Esophagus muscularis mucosa (tissue), 4 donors: ENCODE measurements at places on chromosomes 4 and X. TPM values are rescaled to one million over a fixed set of nuclear protein-coding genes. Genes with fewer than 3 reads are reported as not detected.

- no peaks in the 10 kb centered on the region for H3K27me3 ChIP-seq
- DNase-seq, result no peak
- no peaks in the 10 kb centered on the region for H3K4me1 ChIP-seq
- H3K36me3 ChIP-seq, result no peaks in the 10 kb centered on the region
- H3K27ac ChIP-seq, result no peak overlapping the region
Observed at GRCh38 chr4:80225595-80225994, 28.3 kb downstream of the PRDM8 start.

DNA sequence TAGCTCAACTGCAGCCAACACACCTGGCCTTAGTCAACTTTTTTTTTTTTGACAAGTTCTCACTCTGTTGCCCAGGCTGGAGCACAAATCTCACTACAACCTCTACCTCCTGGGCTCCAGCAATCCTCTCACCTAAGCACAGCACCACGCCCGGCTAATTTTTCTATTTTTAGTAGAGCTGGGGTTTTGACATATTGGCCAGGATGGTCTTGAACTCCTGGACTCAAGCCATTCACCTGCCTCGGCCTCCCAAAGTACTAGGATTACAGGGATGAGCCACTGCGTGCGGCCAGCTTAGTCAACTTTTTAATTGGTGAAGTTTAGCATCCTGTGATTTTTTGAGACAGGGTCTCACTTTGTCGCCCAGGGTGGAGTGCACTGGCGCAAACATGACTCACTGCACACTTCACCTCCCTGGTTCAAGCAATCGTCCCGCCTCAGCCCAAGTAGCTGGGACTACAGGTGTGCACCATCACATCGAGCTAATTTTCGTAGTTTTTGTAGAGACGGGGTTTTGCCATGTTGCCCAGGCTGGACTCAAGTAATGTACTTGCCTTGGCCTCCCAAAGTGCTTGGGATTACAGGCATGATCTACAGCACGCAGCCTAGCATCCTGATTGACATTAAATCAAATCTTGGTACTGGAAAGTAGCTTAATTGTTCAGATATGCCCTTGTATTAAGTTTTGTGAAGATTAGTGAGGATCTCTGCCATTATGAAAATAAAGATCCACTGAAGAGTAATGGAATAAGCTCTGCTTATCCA is 8.3 kb downstream of the HNRNPDL start:
- no peak for DNase-seq
- no peak overlapping the region for H3K4me3 ChIP-seq
- peaks cover 17% of the 10 kb centered on the region for H3K4me1 ChIP-seq
- peaks cover 38% of the 10 kb centered on the region for H3K36me3 ChIP-seq
- no peak overlapping the region for H3K27ac ChIP-seq

GRCh38 chr4:7487502-7487901 is 52.8 kb upstream of the PSAPL1 start:
- no peaks in the 10 kb centered on the region for H3K27me3 ChIP-seq
- H3K4me1 ChIP-seq, result no peaks in the 10 kb centered on the region
- DNase-seq, result no peak
- H3K4me3 ChIP-seq, result no peak overlapping the region
- H3K27ac ChIP-seq, result no peak overlapping the region

Gene YIPF7
- total RNA-seq, result not detected

DNA sequence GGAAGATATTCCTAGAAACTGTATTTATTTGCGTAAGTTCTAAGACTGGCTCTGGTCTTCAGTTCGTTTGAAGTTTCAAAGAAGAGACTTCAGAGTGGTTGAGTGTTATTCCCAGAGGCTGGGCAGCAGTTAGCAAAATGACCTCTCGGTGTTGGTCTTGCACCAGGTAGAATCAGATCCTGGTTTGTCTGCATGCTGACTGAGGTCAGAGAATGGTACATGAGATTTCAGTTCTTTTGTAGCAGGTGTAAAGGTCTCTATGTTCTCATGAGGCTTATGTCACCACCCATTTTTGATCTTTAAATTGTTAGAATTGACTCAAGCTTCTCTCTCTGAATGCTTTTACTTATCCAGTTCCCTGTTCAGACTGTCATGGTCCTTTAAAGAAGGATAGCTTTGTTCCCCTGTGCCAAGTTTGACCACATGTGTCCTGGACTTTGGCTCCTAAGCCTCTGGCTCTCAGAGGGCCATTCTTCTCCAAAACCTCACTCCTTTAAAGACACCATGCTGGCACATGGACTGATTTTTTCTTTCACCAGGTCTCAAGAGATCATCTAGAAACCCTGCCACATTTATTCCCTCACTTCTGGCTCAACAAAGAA is 355.8 kb upstream of the BOD1L1 start:
- no peak overlapping the region for H3K27ac ChIP-seq
- H3K27me3 ChIP-seq, result no peaks in the 10 kb centered on the region
- H3K4me3 ChIP-seq, result no peak overlapping the region
- no peaks in the 10 kb centered on the region for H3K4me1 ChIP-seq

DNA sequence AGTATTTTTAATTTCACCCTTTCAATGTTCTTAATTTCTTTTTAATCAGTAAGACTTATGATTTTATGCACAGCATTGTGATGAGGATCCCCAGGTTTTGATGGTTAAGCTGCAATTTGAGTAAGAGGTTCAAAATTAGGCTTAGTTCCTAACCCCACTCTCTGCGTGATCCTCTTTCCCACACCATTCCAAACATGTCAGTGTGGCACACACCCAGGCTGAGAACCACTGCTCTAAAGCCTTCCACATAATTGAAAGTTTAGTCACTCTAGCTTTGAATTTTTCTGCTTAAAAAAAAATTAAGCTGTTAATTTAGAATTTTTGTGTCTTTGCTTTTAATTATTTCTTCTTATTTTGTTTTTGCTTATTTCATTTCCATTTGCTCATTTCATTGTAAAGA is 68.8 kb upstream of the SLC7A11 start:
- no peak overlapping the region for H3K27ac ChIP-seq
- no peak overlapping the region for H3K4me3 ChIP-seq
- no peaks in the 10 kb centered on the region for H3K27me3 ChIP-seq
- DNase-seq, result no peak
- H3K4me1 ChIP-seq, result no peaks in the 10 kb centered on the region

Gene C4orf51
- total RNA-seq, result not detected

GRCh38 chr4:13484749-13485221 is 645 bp upstream of the RAB28 start:
- H3K27me3 ChIP-seq, result no peaks in the 10 kb centered on the region
- H3K36me3 ChIP-seq, result no peaks in the 10 kb centered on the region
- DNase-seq, result no peak
- H3K27ac ChIP-seq, result peak overlapping the region; percentile 92

- H3K4me3 ChIP-seq, result no peak overlapping the region
- H3K27me3 ChIP-seq, result no peaks in the 10 kb centered on the region
- no peak for DNase-seq
- no peaks in the 10 kb centered on the region for H3K36me3 ChIP-seq
- H3K27ac ChIP-seq, result peak overlapping the region; percentile 56
Observed at GRCh38 chr4:128600410-128600809, 209.1 kb upstream of the JADE1 start.

Gene MND1
- not detected for total RNA-seq

- no peak overlapping the region for H3K27ac ChIP-seq
- no peak for DNase-seq
- H3K36me3 ChIP-seq, result no peaks in the 10 kb centered on the region
- no peaks in the 10 kb centered on the region for H3K27me3 ChIP-seq
Observed at GRCh38 chrX:120419463-120419862, 49.6 kb downstream of the LAMP2 start.

DNA sequence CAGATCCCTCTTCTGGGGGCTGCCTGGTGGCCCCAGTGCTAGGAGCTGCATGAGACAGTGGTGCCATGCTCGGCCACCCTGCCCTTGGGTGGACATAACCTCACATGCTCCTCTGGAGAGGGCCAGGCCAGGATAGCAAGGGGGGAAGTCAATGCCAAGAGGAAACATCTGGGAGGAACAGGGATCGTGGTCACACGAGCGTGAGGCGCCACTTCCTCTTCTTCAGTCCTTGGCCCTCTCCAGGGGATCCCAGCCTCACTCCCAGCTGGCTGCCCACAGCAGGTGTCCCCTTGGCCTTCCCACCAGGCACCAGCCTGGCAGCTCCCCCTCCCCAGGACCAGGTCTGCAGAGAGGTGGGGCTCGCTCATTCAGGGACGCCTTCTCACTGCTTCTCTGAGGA is 28.6 kb downstream of the TBC1D14 start:
- peaks cover 43% of the 10 kb centered on the region for H3K4me1 ChIP-seq
- H3K36me3 ChIP-seq, result no peaks in the 10 kb centered on the region
- H3K27me3 ChIP-seq, result no peaks in the 10 kb centered on the region
- no peak for DNase-seq
- peak overlapping the region; percentile 28 for H3K27ac ChIP-seq

DNA sequence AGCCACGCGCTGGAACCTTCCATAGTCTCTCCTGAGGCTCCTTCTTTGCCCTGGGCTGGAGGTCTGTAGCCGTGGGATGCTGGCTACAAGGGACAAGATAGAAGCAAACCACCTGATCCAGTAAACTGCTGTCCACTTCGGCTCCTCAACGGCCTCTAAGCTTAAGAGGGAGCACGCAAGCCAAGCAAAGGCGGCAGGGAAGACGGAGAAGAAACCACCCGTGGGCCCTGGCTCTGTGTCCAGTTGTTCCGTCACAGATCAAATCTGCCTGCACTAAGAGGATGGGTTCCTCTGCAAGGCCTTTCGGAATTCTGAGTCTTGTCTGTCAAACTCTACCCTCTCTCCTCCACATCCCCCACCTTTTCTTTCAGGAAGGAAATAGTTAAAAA is 401 bp upstream of the EDNRA start:
- peak overlapping the region; percentile 47 for H3K27ac ChIP-seq
- H3K4me3 ChIP-seq, result peak overlapping the region; percentile 50
- peaks cover 14% of the 10 kb centered on the region for H3K4me1 ChIP-seq
- H3K27me3 ChIP-seq, result peaks cover 10% of the 10 kb centered on the region

Gene UBE2K
- total RNA-seq, result 41.5 TPM

GRCh38 chr4:169160825-169161224 is 109.9 kb downstream of the SH3RF1 start:
- H3K36me3 ChIP-seq, result no peaks in the 10 kb centered on the region
- no peaks in the 10 kb centered on the region for H3K27me3 ChIP-seq
- peaks cover 9% of the 10 kb centered on the region for H3K4me1 ChIP-seq
- no peak for DNase-seq
- no peak overlapping the region for H3K4me3 ChIP-seq

Gene KLKB1
- 2.0 TPM for total RNA-seq

Gene DRD5
- not detected for total RNA-seq

Gene CXCL6
- total RNA-seq, result not detected

Gene PRR32
- not detected for total RNA-seq

- DNase-seq, result no peak
- H3K4me3 ChIP-seq, result no peak overlapping the region
- no peaks in the 10 kb centered on the region for H3K36me3 ChIP-seq
- no peaks in the 10 kb centered on the region for H3K27me3 ChIP-seq
- no peak overlapping the region for H3K27ac ChIP-seq
Observed at GRCh38 chr4:124097447-124097846, 615.1 kb downstream of the ANKRD50 start.

DNA sequence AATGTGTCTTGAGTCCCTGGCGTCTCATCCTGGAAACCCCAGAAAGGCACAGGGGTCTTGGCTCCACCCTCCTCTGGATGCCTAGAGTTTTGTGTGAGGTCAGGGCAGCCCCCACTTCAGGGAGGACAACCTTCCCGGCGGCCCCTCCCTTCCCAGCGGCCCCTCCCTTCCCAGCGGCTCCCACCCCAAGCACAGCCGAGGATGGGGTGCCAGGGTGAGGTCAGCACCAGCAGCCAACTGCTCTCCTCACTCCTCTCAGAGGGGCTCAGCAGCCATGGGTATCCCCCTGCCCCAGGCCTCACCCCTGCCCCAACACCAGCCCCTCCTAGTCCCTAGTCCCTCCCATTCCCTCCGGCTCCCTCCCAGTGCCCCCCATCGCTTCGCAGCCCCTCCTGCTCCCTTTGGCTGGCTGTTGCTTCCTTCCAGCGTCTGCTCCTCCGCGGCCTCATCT is 17.4 kb downstream of the DGKQ start:
- H3K27me3 ChIP-seq, result no peaks in the 10 kb centered on the region
- no peaks in the 10 kb centered on the region for H3K4me1 ChIP-seq
- no peak overlapping the region for H3K27ac ChIP-seq
- no peak for DNase-seq
- peaks cover 4% of the 10 kb centered on the region for H3K36me3 ChIP-seq

Gene TEX13D
- 0.66 TPM for total RNA-seq

DNA sequence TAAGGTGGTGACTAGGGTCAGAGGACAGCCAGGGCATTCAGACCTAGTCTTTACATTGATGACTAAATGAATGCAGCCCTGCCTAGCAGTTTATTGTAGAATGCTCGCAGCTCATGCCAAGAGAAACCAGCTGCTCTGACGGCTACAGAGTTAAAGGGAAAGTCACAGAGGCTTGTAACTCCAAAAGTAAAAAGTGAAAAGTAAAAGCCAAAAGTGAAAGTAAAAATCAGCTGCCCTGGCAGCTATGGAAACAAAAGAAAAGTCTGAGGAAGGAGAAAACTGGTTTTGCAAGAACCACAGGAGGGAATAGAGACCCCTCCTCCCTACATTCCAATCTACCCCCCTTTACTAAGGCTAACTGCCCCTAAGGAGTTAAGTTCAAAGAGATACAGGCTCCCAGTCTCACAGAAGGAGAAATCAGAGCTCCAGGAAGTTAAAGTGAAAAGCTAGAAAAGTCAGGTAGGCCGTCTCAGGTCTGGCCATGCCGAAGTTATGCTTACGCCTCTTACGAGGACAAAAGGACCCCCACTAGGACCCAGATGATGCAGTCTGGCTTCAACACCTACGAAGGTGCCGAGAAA is 6.0 kb downstream of the GAGE10 start:
- H3K36me3 ChIP-seq, result no peaks in the 10 kb centered on the region
- H3K27me3 ChIP-seq, result no peaks in the 10 kb centered on the region
- peak overlapping the region; percentile 60 for H3K27ac ChIP-seq

- no peaks in the 10 kb centered on the region for H3K36me3 ChIP-seq
- no peak overlapping the region for H3K27ac ChIP-seq
- no peak for DNase-seq
- no peaks in the 10 kb centered on the region for H3K27me3 ChIP-seq
Observed at GRCh38 chr4:179976777-179977176, 2266.4 kb upstream of the TENM3 start.

Gene RPS6KA6
- 3.1 TPM for total RNA-seq

Gene TSPAN6
- 5.4 TPM for total RNA-seq

- H3K4me3 ChIP-seq, result peak overlapping the region; percentile 51
- H3K27ac ChIP-seq, result no peak overlapping the region
- no peaks in the 10 kb centered on the region for H3K36me3 ChIP-seq
- no peak for DNase-seq
- H3K27me3 ChIP-seq, result no peaks in the 10 kb centered on the region
Observed at GRCh38 chr4:41881981-41882624, 53.1 kb upstream of the TMEM33 start.

GRCh38 chr4:2832309-2832980 is 11.2 kb upstream of the ADD1 start:
- no peak overlapping the region for H3K4me3 ChIP-seq
- no peaks in the 10 kb centered on the region for H3K27me3 ChIP-seq
- peaks cover 86% of the 10 kb centered on the region for H3K36me3 ChIP-seq
- DNase-seq, result no peak
- peaks cover 3% of the 10 kb centered on the region for H3K4me1 ChIP-seq

GRCh38 chr4:113979148-113979904 is at the start of gene ARSJ:
Gene ARSJ (minus strand): TSS chr4:113979647. CDS start chr4:113978834, 813 bp downstream.
- peak within 1 kb of the TSS; percentile 72 for H3K4me3 ChIP-seq
- H3K36me3 ChIP-seq, result no peaks in the 10 kb centered on the region
- no peak for DNase-seq
- peaks cover 27% of the 10 kb centered on the region for H3K4me1 ChIP-seq
- no peaks in the 10 kb centered on the region for H3K27me3 ChIP-seq

GRCh38 chr4:158130204-158130603 is 42.6 kb downstream of the GASK1B start:
- no peaks in the 10 kb centered on the region for H3K36me3 ChIP-seq
- no peak for DNase-seq
- no peaks in the 10 kb centered on the region for H3K4me1 ChIP-seq
- no peaks in the 10 kb centered on the region for H3K27me3 ChIP-seq
- no peak overlapping the region for H3K4me3 ChIP-seq

- H3K27ac ChIP-seq, result no peak overlapping the region
- H3K27me3 ChIP-seq, result no peaks in the 10 kb centered on the region
- DNase-seq, result peak; percentile 39
- no peaks in the 10 kb centered on the region for H3K4me1 ChIP-seq
- H3K4me3 ChIP-seq, result no peak overlapping the region
- no peaks in the 10 kb centered on the region for H3K36me3 ChIP-seq
Observed at GRCh38 chr4:170015285-170015684, 10.9 kb downstream of the MFAP3L start.
